ENCODE measurements at places on chromosomes 5 and 9. TPM values are rescaled to one million over a fixed set of nuclear protein-coding genes. Genes with fewer than 3 reads are reported as not detected.

The PTGES gene
- total RNA-seq = not detected

The ZNF462 gene
- total RNA-seq = 6.0 TPM

The TMEM161B gene
- 26.1 TPM for total RNA-seq

The GABRP gene
- total RNA-seq = not detected

The WNT8A gene
- total RNA-seq = not detected

The SPATA31E1 gene
- not detected for total RNA-seq

The FAXDC2 gene
- 36.8 TPM for total RNA-seq

The UGT3A2 gene
- not detected for total RNA-seq

The SPINK4 gene
- total RNA-seq = not detected

The IL9 gene
- not detected for total RNA-seq

The NKD2 gene
- total RNA-seq = not detected

The RLN2 gene
- total RNA-seq = 1.8 TPM

DNA sequence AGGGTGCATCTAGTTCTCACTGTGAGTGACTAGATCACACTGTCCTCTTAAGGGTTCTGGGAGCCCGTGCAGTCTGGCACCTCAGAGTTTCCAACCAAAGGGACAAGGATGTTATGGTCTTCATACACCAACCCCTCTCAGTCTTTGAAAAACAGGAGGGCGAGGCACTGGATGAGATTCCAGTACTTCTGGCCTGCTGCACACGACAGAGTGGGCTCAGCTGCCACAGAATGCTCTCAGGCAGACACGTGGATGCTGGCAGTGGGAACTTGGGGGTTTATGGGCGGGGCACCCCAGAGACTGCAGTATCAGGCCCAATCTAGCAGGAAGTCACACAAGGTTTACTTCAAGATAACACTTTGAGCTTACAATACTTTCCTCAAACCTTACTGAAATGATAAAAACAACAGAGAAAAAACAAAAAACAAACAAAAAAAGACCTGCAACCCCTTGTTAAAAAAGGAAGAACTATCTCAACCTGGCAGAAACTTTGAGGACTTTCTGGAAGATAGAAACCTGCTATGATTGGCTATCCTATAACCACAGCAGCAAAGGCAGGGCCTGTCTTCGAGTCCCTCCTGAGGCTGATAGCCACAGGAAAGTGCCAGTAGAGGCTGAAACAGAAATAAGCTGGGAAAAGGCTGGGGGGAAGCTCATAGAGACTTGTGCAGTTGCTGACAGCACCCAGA, 28.3 kb upstream of the TGFBR1 start:
- no peak for DNase-seq

- no peak for DNase-seq
Measured at GRCh38 chr5:79699763-79700400, 10.2 kb downstream of the CMYA5 start.

DNA sequence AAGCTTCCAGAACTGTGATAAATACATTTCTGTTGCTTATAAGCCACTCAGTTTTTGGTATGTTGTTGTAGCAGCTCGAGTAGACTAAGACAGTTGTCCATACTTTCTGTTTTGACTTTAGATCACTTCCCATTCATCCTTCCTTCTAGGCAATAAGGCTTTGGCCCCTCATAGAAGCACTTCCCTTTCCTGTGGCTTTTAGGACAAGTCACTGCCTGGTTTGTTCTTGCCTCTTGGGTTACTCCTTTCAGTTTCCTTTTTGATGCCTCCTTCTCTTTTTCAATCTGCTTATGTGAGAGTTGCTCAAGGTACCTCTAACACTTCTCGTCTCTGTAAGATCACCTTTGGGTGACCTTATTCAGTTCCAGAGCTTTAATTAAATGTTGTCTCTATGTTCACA, 72.4 kb upstream of the NTRK2 start:
- DNase-seq = no peak

GRCh38 chr5:172870291-172870714, 36.3 kb downstream of the ERGIC1 start:
- DNase-seq = no peak

DNA sequence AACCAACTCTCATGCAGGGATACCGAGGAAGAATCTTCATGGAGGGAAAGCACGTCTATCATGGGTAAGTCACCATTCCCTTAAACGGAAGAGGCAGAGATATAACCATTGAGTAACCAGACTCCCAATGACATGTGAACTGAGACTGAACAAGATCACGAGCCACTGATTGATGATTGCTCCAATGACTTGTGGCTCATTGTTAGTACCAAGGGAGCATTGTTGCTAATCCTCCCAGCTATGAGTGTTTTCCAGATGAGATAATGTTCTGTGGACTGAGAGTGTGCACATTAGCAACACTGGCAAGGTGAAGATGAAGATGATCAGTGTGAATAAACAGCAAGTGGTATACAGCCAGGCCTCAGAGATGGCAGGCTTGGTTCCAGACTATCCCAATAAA, 219.2 kb upstream of the MAP3K1 start:
- DNase-seq = no peak

- DNase-seq = no peak
Measured at GRCh38 chr9:134548185-134548584, 93.4 kb upstream of the COL5A1 start.

DNA sequence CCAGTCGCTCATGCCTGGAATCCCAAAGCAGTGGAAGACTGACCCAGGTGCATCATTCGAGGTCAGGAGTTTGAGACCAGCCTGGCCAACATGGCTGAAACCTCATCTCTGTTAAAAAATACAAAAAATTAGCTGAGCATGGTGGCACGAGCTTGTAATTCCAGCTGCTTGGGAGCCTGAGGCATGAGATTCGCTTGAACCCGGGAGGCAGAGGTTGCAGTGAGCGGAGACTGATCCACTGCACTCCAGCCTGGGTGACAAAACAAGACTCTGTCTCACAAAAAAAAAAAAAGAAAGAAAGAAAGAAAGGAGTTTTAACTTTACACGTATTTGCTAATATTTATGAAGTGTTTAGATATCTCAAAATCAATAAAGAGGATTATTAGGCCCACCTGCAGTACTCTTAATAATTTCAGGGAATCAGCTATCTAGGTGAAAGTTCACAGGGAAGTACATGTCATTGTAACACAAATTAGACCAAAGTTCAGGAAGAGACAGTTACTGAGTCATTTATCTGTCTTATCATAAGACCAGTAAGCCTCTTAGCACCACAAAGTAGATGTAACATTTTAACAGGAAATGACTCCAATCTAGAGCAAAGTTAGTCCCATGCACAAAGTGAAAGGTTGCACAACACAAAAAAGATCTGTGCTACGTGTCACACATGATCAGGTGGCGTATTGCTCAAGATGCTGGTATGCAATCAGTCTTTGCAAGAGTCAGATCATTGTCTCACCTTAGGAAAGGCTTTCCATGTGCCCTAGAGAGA, 34.1 kb upstream of the PLIN2 start:
- no peak for DNase-seq

- DNase-seq = no peak
Measured at GRCh38 chr9:98884849-98885248, 58.9 kb upstream of the COL15A1 start.

DNA sequence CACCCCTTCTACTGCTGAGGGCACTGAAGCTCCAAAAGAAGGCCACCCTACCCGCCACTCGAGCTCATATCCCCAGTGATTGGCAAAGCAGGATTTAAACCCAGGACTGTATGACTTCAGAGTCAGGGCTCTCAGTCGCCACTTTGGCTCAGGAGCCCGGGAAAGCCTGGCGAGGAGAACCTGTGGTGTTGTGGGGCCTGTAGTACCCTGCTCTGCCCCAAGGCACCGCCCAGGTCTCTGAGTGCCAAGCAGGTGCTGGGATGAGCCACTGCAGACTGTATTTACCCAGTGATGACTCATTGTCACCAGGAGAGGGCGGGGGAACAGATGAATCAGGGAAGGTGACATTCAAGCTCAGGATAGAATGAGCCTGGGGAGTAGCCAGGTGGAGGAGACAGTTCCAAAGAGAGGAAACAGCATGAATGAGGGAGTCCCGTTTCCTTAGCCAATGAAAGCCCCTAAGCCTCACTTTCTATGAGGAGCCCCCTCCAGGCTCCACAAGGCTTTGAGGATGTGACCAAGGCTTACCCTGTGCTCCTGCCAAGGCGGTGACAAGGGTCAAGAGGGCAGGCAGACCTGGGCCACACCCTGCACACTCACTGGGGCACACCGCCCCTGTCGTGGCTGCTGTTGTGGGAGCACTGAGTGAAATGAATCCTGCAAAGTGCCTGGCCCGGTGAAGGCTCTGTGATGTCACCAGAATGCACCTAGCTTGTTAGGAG, 17.8 kb upstream of the DPM2 start:
- DNase-seq = peak; percentile 71

DNA sequence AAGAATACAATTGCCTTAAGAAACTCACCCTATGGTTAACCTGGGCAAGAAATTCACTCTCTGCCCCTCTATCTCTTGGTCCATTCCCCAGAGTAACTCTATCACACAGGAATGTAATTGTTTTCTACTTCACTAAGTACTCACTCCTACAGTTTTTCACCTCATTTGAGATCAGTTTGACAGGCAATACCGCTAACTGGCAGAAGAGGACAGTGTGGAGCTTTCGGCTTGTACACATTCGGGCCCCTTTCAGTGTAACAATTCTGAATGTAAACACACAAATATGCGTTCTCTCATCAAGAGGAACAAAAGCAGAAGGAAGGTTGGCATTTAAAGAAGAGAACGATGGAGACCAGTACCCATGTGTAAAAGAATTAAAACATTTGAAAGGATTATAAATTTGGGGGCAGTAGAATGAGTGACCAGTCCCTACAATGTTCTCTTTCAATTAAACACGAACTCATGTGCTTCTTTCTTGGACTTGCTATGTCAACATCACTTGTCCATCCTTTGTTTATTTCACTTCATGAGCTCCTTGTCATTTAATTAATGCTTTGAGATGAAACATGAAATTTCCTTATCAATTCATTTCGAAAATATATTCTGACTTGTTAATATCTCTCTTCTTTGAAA, 188.5 kb upstream of the GRAMD2B start:
- no peak for DNase-seq

- DNase-seq = no peak
Measured at GRCh38 chr9:70563010-70563409, 148.6 kb upstream of the KLF9 start.

DNA sequence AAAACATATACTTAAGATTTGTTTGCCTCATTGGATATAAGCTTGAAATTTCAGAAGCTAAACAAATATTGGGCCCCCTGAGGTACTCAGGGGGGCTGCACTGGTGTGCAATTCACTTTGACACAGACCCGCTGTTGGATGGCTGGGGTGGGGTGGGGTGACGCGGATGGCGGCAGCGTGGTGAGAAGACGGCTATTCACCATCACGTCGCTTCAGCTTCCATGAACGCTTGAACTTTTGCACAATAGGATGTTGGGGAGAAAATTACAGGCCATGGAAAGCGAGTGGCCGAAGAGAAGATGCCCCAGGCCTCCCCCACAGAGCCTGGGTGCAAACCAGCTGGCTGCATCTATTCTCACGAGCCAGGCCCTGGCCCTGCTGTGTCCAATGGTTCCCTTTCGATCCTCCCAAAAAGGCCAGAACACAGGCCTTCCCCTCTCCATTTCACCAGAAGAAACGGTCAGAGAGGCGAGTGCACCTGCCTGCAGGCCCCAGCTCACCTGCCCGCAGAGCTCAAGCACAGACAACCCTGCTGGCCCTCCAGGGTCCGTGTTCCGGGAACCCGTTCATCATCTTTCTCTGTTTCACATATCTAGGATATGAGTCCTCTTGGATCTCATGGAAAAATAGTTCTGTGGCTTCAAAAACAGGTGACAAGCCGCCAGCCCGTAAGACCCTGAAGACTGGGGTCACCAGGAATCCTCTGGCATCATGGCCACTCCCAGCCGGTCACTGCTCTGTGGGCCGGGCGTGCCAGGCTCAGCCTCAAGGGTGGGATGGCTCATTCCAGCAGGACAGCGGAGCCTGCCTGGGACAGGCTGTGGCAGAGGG, 46.8 kb upstream of the SARDH start:
- DNase-seq = no peak

DNA sequence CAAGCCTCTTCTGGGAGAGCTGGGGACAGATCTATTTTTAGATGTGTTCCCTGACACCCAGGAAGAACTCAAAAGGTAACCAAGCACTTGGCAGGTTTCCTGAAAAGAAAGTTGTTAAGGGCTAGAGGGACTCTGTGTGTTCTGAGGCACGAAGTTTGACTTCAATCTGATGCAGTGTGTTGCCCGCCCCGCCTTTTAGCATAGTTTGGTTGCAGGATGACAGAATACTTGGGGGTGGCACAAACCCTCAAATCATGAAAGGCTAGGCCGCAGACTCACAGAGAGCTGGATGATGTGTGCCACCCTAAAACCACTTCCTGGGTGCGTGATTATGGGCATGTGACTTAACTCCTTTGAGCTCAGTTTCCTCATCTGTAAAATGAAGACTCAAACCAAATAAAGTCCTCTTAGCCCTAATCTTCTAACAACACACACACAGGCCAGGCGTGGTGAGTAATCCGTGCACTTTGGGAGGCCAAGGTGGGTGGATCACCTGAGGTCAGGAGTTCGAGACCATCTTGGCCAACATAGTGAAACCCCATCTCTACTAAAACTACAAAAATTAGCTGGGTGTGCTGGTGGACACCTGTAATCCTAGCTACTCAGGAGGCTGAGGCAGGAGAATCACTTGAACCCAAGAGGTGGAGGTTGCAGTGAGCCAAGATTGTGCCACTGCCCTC, 12.8 kb upstream of the NDFIP1 start:
- DNase-seq = peak; percentile 65

GRCh38 chr5:154197801-154198491, 7.4 kb downstream of the GALNT10 start:
- DNase-seq = peak; percentile 37

DNA sequence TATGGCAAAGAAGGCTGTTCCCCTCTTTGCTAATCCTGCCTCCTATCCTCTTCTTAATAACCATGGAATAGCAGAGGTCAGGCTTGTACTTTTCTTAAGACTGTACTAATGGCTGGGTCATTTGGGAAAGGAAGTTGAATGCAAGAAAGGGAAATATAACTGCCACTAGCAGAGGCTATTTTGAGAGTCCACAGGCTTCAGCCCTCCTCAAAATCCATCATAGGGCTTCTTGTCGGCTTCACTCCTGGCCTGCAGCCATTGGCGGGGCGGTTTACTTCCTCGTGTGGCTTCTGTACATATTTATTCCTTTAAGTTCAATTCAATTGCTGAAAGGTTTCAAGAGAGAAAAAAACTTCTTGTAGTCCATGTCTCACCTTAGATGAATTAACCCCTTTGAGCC, 2.8 kb upstream of the PARP8 start:
- DNase-seq = no peak

- DNase-seq = no peak
Measured at GRCh38 chr9:3281399-3281798, 244.4 kb downstream of the RFX3 start.

DNA sequence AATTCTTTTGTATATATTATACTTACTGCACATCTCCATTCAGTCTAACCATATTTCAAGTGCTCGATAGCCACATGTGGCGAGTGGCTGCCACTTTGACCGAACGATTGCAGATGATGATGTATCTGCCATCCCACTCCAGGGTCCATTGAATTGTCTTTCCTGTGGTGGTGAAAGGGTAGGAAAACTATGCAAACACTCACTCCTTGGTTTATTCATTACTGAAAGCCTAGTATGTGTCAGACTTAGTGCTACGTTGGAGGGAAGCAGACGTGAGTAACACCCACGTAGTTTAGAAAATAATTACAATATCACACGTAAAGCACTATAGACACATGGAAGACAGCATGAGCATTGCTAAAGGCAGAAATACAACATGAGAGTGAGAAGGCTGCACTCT, 353.7 kb downstream of the CSNK1G3 start:
- DNase-seq = no peak
